Effector memory CD4-positive, alpha-beta T cell (primary cell): ENCODE measurements at places on chromosomes 3 and 15.

- DNase-seq: no peak
These were observed 272.9 kb upstream of the KCNMB2 start for GRCh38 chr3:178263236-178263916.

DNA sequence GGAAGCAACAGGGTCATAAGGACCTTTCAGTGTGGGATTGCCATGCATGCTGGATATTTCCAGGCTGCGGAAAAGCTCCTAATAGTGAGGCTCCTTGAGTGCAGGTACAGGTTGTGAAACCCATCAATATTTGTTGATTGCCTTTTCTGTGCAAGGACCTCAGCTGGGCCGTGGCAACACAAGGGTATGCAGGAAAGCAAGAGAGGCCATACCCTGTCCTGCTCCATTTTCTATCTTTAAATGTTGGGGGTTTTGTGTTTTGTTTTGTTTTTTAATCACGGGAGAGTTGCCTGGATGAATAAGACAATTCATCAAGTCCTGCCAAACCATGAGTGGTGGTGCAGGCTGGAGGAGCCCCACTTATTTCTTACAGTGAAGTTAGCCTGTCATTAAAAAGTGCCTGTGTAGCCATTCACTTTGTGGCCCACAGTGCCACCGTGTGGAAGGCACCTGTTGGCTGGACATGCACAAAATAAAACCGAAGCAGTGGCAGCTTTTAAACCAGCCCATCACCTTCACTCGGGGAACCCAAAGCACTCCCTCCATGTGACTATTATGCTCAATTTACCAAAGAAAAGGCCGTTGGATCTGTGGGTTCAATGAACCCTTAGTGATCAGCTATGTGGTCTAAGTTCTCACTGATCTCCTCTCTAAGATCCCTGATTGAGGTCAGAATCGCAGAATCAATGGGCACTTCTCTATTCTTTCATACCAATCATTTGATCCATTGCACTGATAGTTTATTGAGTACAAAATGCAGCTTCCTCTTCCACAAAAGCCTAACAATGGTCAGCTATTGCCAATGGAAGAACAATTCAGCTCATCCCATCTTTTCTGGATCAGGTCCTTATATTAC, 42.2 kb downstream of the CLDN18 start:
- DNase-seq: no peak

DNA sequence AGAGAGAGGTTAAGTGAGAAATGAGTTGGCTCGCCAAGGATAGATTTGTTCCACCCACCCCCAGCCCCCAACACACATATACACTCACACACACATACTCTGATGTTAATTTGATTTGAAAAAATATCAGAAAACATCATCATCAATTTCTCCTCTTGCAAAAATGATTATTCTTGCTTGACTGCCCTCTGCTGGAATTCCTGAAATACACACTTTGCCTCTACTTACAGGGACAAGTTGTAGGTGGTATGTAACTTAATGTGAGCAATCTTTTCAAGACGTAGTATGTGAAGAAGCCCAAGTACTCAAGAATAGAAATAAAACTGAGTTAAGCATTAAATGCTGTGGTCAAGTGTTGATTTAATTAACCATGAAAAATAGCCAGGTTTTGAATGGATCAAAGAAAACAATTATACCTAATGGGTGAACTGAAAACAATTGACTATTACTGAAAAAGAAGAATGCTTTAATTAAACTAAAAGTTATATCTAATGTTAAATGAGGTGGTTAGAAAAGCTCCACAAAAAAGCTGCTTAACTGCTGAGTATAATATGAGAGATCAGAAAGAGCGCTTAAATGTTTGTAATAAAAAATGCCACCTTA, 46.6 kb upstream of the MDFIC2 start:
- DNase-seq: no peak

GRCh38 chr3:60144071-60144470, 1094.2 kb upstream of the CFAP20DC start:
- no peak for DNase-seq

GRCh38 chr3:13065727-13066126, 7.5 kb downstream of the IQSEC1 start:
- no peak for DNase-seq

GRCh38 chr3:4898454-4899313, 80.6 kb upstream of the BHLHE40 start:
- no peak for DNase-seq

GRCh38 chr3:123584284-123584987, 417 bp downstream of the HACD2 start:
- no peak for DNase-seq

- DNase-seq: no peak
These were observed 269.0 kb downstream of the ABHD5 start for GRCh38 chr3:43959498-43960447.

DNA sequence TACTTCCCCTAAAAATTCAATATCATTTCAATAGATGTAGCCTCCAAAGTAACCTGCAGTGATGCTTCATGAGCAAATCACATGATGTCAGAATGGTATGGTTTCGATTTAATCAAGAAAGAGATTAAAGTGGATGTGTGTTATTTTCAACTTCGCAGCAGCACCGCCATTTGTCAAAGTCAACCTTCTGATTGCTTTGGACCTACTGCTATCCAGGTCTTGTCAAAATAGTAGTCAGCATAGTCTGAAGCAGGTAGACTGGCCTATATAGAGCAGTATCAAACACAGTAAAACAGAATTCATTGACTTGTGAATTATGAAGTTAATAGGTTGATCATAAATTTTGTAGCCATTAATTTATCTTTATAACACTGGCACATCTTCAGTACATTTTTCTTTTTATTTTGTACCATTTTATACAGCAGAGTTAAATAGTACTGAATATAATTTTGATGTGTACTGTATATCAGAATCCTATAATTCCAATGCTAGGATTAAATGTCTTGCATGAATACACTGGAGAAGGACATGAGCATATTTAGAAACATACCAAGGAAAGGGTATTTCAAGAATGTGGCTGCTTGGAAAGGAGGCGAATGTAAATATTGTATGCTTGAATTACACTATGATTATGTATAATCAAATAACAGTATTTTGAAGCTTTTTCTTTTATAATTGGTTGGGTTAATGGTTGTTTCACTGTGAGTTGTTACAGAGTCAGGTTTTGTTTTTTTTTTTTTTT, 79.6 kb downstream of the CDIN1 start:
- DNase-seq: no peak

DNA sequence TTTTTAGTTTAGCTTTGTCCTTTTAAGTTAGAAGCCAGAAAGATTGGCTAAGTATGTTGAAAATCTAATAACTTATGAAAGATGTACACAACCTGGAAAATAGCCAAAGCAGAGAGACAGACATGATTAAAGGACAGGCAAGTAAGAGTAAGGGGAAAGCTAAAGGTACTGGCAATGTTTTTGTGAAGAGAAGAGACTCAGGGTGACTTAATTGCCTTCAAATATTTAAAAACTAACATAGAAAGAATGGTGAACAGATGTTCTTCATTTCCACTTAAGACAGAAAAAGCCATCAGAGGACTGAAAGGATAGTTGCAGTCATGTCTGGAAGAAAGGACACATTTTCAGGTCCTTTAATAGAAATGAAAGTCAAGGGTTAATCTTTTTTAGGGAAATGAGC, 68.8 kb downstream of the ZNF385D start:
- no peak for DNase-seq

- no peak for DNase-seq
These were observed 114.4 kb downstream of the FOXP1 start for GRCh38 chr3:71469138-71469435.

DNA sequence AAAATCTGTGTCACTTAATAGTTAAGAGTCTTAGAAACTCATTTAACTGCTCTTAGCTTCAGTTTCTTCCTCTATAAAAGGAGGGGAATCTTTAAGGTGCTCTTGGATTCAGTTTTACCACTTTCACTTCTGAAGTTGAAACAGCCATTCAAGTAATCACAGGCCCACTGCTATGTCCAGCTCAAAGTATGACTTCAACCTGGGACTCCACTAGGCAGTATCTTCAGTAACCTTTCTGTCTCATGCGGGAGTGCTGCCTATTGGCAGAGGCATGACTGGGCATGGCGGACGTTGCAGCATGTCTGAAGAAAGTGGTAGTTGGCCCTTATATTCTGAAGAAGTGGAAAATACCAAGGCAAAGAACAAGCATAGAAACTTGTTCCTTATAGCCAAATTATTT, 92.3 kb downstream of the DHX30 start:
- no peak for DNase-seq

- no peak for DNase-seq
These were observed 114.5 kb upstream of the ARPP21 start for GRCh38 chr3:35524856-35525255.

DNA sequence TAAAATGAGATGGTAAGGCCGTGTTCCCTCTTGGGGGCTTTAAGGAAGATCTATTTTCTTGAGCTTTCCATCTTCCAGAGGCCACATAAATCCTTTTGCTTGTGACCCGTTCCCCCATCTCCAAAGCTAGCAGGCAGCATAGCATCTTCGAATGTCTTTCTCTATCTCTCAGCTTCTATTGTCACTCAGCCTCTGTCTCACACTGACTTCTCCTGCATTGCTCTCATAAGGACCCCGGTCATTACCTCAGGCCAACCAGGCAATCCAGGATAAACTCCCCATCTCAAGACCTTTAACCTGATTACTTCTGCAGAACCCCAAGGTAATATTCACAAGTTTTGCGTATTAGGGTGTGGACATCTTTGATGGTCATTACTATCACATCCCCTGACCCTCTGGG, 250.3 kb upstream of the SOX2 start:
- no peak for DNase-seq

- no peak for DNase-seq
These were observed 29.3 kb upstream of the GALNT15 start for GRCh38 chr3:16145176-16145575.

DNA sequence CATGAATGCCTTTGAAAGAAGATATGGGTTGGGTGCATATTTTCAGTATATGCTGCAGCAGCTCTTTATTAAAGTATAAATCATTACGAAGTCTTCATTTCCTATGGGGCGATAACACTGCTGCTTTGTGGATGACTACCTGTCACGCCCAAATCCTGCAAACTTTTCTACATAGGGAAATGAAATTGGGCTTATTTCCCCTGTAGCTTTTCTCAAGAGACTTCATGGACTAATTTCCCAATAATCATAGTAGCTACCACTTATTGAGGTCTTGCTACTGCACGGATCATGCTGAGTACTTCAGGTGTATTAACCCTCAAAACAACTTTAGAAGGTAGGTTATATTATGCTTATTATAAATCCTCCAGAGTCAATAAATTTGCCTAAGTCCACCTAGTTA, 8.0 kb downstream of the TGFBR2 start:
- no peak for DNase-seq

DNA sequence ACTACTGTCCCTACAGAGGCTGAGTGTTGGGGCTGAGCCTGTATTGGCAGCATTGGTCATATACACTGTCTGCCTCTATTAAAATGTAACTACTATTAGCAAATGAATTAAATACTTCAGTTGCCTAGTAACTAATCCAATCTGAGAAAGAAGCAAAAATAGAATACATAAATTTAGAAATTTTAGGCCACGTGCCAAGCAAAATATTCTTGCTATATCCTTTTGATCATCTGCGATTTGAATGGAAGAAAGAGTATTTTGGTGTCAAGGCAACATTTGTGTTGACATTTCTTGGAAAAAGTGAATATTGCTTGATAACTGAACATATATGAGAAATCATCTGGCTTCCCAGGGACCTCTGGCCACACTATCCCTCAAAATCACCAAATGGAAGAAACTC, 148.2 kb upstream of the TOPAZ1 start:
- DNase-seq: no peak

DNA sequence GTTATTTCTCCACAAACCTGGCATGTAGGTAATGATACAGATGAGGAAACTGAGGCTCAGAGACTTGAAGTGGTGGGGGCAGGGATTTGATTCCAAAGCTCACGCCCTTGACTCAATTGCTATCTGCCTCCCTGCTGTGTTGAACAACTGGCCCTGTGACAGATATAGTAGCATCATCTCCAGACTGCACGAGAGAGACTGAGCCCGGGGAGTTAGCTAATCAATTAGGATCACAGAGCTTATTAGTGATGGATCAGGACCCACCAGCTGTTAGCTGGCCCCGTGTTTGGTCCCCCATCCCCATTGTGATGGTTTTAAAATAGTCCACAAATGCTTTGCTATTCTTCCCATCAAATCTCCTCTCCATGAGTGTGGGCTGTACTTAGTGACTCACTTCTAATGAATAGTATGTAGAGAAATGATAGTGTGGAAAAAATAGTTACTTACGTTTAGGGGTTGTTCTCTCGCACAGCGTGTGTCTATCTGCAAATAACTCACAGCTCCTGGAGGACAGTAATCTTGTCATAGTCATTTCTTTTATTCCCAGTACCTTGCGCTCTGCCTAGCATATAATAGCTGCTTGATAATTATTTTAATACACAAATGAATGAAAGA, 74.4 kb upstream of the KLF13 start:
- no peak for DNase-seq

- DNase-seq: no peak
These were observed 89.4 kb upstream of the C3orf80 start for GRCh38 chr3:160135851-160136250.

- no peak for DNase-seq
These were observed 57.2 kb downstream of the ATP1B3 start for GRCh38 chr3:141933421-141934300.

- no peak for DNase-seq
These were observed 654.1 kb downstream of the IGSF11 start for GRCh38 chr3:118380576-118380975.

- no peak for DNase-seq
These were observed 44.8 kb downstream of the TMEM39A start for GRCh38 chr3:119418641-119419040.

DNA sequence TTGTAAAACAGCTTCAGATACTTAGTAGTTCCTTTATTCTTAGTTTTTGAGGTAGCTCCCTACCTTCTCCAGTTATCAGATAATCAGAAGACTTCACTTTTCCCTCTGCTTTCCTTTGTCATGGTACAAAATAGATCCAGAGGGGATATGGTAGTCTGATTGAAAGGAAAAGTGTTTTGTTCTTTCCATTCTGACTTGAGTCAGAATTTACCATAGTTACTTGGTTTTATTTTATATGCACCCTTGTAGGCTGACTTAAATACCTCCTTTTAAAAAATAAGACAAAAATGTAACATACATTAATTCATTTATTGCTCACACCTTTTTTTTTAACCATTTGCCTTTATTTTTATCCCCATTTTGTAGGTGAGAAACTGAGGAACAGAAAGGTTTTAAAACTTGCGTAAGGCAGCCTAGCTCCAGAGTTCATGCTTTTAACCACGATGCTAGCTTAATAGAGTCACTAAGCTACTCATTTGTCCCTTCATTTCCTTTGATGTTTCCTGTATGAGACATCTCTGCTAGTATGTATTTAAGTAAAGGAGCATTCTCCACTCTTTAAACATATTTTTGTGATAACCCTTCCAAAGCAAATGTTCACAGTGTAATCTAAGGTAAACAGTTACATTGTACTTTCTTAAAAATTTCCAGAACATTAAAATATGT, 187.5 kb downstream of the KLHL25 start:
- no peak for DNase-seq

- no peak for DNase-seq
These were observed 9.8 kb upstream of the ZNF710 start for GRCh38 chr15:89991312-89991711.

- DNase-seq: no peak
These were observed 83.9 kb upstream of the ETV5 start for GRCh38 chr3:186192823-186193222.
